8988T (cell line): ENCODE measurements at places on chromosomes 1 and 21.

GRCh38 chr1:22452481-22452957 lies 868 bp downstream of the ZBTB40 start:
- no peak for DNase-seq

DNA sequence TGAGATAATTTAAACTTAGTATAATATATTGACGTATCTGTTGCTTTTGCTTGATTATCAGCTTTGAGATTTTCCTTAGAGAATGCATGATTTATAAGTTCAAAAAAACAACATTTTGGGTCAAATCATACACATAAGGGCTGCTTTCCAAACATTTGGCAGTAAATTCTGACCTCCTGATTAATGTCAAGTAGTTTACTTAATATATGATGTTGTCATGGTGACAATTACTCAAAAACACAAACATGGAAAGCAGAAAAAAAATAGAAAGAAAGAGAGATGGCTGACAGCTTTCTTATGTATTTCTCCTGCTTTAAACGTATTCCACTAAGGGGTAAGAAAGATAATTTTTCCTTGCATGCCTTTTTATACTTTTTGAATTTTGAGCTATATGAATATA lies 258.2 kb upstream of the C1orf105 start:
- no peak for DNase-seq

DNA sequence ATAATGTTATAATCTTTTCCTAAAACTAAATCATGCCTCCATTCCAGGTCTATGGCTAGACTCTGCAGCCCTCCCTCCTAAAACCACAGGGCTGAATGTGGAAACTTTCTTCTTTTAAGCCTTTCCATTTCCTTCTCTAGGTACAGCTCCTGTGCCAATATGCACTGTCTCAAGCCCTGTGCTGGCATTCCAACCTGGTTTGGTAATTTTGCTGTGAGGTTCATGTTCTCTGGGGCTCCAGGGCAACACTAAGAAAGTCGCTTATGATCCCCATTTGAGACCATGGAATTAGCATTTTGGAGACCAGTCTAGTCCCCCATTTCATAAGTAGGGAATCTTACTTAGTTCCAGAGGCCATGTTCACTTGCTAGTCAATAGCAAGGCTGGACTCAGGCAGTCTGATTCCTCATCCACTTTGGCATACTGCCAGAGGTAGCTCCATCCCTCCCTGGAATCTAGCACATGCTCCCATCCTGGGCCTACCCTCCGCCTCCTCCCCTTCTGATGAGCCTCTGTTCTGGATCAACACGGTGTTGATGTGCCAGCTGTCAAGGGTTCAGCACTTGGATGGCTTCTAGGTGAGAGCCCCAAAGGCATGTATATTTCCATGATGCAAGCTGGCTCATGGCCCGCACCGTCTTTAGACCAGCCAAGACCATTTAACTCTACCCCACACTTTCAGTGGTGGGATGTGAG lies 36.5 kb downstream of the ZMYND12 start:
- DNase-seq: no peak

DNA sequence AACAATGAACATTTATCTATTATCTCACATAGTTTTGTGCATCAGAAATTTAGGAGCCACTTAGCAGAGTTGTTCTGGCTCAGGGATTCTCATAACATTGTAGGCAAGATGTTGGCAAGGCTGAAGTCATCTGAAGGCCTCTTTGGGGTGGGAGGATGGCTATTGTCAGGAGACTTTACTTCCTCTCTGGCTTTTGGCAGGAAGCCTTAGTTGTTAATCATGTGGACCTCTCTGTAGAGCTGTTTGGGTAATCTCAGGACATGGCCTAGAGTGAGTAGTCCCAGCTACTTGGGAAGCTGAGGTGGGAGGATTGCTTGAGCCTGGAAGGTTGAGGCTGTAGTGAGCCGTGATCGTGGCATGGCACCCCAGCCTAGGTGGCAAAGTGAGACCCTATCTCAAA lies 40.2 kb downstream of the RASAL2 start:
- DNase-seq: no peak

DNA sequence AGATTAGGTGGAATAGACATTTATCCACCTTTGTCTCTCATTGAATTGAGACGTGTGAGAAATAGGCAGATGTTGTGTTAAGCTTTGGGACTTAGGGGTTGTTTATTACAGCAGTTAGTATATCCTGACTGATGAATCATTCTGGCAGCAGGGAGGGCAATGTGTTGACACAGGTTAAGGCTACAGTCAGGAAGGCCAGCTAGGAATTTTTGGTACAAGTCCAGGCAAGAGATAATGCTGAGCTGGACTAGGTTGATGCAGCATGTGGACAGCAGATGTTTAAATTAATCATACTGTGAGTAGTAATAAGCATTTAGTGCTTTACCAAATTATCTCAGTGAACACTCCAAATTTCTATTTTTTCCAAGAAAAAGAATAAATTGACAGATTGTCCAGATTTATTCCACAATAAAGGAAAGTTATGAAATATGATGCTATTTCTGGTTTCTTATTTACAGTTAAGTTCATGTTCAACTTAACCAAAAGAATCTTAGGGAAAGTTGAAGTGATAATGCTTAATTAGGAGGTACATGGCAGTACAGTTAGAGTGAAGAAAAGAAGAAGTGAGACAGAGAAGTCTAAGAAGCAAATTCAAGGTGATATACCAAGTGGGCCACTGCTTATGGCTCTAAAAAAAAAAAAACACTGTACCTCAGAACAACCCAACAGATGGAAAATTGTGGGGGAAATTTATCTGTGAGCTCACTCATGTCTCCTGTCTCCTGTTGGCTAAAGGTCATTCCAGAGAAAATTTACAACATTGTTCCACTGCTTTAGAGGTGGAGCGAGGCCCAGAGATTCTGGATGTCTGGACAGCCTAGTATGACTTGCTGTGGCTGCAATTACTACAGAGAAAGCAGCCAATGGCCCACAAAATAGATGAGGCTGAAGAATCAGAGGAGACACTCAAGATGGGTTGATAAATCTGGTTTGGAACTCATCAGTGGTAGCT lies 102.7 kb upstream of the C21orf91 start:
- no peak for DNase-seq

- peak; percentile 65 for DNase-seq
Measured at GRCh38 chr1:6414443-6414844, 5.3 kb downstream of the HES2 start.

DNA sequence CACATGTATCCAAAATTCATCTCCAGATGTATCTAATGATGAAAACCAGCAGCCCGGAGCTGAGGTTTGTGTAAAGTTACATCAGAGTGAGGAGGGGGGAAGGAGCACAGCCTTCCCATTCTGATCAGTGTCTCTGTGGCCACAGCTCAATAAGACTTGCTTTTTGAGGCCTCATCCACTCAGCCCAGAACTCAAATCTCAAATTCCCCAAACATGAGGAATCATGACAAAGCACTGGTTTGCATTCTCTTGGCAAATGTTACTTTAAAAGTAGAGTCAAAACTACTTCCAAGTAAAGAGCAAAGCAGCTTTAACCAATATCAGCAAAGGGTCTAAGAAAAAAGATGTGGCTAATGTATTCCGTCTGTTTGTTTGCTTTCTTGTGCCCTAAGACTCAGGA lies 30.9 kb downstream of the CCN1 start:
- no peak for DNase-seq

- no peak for DNase-seq
Measured at GRCh38 chr1:229407206-229408026, 26.5 kb downstream of the ACTA1 start.

DNA sequence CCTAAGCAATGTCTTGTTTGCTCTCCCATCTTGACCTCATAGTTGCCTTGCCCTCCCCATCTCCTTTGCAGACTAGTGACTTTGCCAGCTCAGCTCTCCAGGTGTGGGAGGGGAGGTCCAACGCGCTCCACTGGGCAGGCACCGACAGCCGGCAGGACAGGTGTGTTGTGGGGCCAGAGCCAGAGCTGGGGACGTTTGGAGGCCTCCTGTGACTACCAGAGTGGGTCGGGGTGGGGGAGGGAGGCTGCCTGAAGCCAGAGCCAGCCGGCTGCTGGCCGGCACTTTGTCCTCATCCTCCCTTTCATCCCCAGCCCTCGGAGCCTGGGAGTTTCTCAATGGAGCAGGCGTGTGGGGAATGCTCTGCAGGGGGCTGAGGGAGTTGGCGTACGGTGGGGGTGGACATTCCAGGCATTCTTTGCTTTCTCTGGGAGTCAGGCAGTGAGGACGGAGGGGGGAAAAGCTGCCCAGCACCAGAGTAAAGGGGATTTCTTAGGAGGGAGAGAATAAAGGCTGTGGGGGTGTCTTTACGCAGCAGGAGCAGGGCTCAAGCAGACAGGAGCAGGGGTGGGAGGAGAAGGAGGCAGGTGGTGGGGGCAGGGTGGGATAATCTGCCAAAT lies 20.2 kb downstream of the NUAK2 start:
- DNase-seq: peak; percentile 66

- DNase-seq: no peak
Measured at GRCh38 chr1:27445177-27445936, 44.6 kb downstream of the WASF2 start.

GRCh38 chr1:71413441-71414175 lies 332.8 kb upstream of the ZRANB2 start:
- no peak for DNase-seq

- no peak for DNase-seq
Measured at GRCh38 chr21:29511096-29511495, 212.4 kb downstream of the BACH1 start.

- no peak for DNase-seq
Measured at GRCh38 chr1:26130695-26131094, 19.1 kb downstream of the PDIK1L start.

DNA sequence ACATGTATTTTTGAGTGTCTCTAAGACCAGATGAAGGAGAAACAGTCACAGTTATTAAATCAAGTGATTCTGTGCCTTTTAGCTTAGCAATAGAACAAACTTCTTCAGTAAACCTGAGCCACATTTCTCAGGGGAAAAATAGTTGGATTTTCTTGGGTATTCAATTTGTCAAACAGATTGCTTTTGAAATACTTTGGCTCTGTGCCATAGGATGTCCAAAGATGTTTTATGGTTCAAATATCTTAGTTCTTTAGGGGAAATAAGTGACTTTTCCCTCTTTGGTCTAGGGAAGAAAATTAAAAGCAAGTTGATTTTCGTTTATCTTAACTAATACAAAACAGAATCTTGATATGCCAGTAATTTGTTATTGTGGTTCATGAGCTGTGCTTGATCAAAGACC lies 125.9 kb downstream of the ATP5PO start:
- no peak for DNase-seq

- DNase-seq: no peak
Measured at GRCh38 chr1:31354283-31354682, 18.6 kb downstream of the FABP3 start.

DNA sequence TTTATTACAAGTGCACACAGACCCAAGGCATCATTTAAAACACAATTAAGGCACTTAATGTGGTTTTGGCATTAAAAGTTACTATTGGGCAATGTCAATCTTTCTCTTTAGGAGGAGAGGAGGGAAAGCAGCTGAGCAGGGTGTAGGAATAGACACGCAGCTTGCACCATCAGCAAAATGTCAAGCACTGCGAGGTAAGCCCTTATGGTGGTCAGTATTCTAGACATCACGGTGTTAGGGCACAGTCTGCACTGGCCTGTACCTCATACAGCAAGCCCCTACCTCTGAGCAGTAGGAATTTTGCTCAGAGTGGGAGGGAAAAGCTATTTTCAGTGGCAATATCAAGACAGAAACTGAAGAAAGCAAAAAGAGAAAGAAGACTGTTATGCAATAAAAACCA lies 62.0 kb upstream of the ESRRG start:
- DNase-seq: no peak

DNA sequence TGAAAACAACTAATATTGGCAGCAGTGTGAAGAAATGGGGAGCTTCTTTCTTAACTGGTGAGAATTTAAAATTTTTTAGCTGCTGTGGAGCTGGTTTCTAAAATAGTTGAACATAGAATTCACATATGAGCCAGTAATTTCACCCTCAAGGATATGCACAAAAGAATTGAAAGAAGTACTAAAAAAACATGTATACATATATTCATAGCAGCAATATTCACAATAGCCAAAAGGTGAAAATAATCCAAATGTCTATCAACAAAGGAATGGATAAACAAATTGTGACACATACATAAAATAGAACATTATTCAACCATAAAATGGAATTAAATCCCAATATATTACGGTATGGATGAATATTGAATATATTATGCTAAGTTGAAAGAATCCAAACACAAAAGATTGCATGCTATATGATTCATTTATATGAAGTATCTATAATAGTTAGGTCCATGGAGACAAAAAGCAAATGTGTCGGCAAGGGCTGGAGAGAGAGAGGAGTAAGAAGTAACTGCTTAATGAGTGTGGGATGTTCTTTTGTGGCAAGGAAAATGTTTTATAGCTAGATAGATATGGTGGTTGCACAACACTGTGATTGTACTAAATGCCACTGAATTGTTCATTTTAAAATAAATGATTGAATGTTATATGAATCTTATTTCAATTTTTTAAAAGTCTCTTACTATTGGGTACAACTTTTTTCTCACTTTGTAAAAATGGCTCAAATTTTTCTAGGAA lies 14.8 kb upstream of the COL11A1 start:
- no peak for DNase-seq

GRCh38 chr1:164180824-164181223 lies 378.2 kb upstream of the PBX1 start:
- no peak for DNase-seq

GRCh38 chr1:67853704-67854103 lies 20.4 kb upstream of the GNG12 start:
- DNase-seq: no peak

DNA sequence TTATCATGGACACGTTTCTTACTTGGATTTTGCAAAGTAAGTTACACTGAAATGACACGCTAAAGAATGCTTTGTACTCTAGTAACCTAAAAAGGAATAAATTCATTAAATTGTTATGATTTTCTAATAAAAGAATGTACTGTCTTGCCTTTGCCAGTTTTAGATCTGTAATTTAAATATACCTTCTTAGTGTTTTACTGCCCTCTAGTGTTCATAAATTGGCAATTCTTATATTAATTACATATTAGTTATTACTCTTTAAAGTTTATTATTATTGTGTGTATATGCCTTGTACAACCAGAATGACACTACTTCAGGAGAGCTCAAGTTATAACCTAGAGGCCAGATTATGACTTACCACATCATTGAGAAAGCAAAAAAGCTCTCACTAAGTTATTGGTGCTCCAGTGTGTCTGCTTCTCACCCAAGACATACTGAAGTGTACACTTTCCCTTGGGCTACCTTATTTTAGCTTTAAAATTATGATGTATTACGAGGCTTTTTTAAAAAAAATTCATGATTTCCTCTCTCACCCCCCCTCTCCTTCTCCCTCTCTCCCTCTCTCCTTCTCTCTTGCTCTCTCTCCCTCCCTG lies 169.9 kb downstream of the HS2ST1 start:
- no peak for DNase-seq

- no peak for DNase-seq
Measured at GRCh38 chr1:75257424-75257823, 123.2 kb downstream of the LHX8 start.
